ENCODE measurements at places on chromosomes 12 and 14. TPM values are rescaled to one million over a fixed set of nuclear protein-coding genes. Genes with fewer than 3 reads are reported as not detected.

DNA sequence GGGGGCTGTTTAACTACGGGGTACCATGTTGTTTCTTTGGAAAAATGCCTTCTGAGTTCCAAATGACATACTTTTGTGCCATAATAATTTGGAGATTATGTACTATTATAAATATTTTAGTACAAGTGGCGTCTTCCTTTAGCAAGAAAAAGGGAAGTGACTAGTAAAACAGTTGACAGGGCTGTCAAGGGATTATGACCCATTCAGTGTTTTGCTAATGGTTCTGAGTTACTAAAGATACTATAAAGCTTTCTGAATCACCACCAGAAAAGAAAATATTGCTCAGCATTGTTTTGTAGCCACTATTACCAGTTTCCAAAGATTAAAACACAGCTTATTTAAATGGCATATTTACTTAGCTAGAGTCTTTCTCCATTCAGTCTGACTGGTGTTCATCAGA lies 334.9 kb downstream of the SNAPC1 start:
- no peaks in the 10 kb centered on the region for H3K36me3 ChIP-seq
- H3K27me3 ChIP-seq = no peaks in the 10 kb centered on the region
- H3K4me1 ChIP-seq = no peaks in the 10 kb centered on the region
- no peak for DNase-seq

MFAP5 gene
- total RNA-seq = 153 TPM

DNA sequence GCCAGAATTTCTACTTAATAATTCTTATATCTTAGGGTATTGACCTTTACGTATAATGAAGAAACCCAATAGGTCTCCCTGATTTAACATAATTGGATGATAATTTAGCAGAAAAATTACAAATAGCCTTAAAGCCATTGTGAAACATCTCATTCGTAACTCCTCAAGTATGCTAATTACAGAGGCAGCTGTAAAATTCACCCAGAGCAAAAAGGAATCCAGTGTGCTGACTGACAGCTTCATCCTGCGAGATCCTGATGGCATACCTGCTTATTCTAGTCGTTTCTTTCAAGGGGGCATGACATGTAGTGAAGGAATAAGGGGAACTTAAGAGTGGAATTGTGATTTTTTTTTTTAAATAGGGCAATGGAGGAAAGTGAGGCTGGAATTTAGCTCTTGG lies 291.5 kb downstream of the FUT8 start:
- DNase-seq = no peak
- no peak overlapping the region for H3K27ac ChIP-seq
- H3K4me3 ChIP-seq = no peak overlapping the region
- no peaks in the 10 kb centered on the region for H3K4me1 ChIP-seq
- H3K27me3 ChIP-seq = no peaks in the 10 kb centered on the region

NOVA1 gene
- 59.7 TPM for total RNA-seq

- no peaks in the 10 kb centered on the region for H3K27me3 ChIP-seq
- no peak for DNase-seq
- no peaks in the 10 kb centered on the region for H3K4me1 ChIP-seq
- H3K4me3 ChIP-seq = no peak overlapping the region
- H3K36me3 ChIP-seq = no peaks in the 10 kb centered on the region
Measured at GRCh38 chr14:71317385-71318096, 410.3 kb downstream of the PCNX1 start.

GRCh38 chr14:50792051-50792477 lies 38.9 kb downstream of the NIN start:
- no peaks in the 10 kb centered on the region for H3K4me1 ChIP-seq
- no peak overlapping the region for H3K27ac ChIP-seq
- no peaks in the 10 kb centered on the region for H3K36me3 ChIP-seq
- no peak overlapping the region for H3K4me3 ChIP-seq
- DNase-seq = no peak

DNA sequence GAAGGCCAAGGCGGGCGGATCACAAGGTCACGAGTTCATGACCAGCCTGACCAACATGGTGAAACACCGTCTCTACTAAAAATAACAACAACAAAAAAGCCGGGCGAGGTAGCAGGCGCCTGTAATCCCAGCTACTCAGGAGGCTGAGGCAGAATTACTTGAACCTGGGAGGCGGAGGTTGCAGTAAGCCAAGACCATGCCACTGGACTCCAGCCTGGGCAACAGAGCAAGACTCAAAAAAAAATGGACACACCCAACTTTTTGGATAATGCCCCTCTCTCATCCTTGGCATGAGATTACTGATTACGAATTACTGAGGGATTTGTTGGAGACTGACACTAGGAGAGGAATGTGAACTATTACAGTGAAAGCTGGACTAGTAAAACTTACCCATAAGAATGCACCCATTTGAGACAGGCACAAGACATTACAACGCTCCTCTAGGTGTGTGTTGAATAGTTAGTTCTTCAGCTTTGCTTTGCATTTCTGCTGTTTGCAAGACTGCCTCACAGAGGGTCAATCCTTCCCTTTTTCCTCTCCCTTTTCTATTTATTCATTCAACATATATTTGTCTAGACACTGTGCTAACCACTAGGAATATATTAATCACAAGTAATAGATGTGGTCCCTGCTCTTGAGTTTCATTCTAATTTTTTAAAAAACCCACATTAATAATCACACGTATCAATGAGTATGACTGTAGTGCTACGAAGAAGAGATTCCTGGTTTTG lies 46.0 kb upstream of the OR5AU1 start:
- no peak overlapping the region for H3K4me3 ChIP-seq
- no peak overlapping the region for H3K27ac ChIP-seq
- H3K4me1 ChIP-seq = no peaks in the 10 kb centered on the region
- no peaks in the 10 kb centered on the region for H3K27me3 ChIP-seq
- H3K36me3 ChIP-seq = no peaks in the 10 kb centered on the region

GRCh38 chr12:62484233-62484632 lies 17.6 kb downstream of the MON2 start:
- no peak for DNase-seq
- H3K4me3 ChIP-seq = no peak overlapping the region
- no peak overlapping the region for H3K27ac ChIP-seq
- H3K4me1 ChIP-seq = no peaks in the 10 kb centered on the region
- H3K27me3 ChIP-seq = no peaks in the 10 kb centered on the region

NANOG gene
- total RNA-seq = 0.84 TPM

GRCh38 chr12:109458086-109458485 lies 19.0 kb downstream of the KCTD10 start:
- no peak overlapping the region for H3K4me3 ChIP-seq
- H3K27ac ChIP-seq = no peak overlapping the region
- no peak for DNase-seq
- no peaks in the 10 kb centered on the region for H3K27me3 ChIP-seq
- H3K4me1 ChIP-seq = no peaks in the 10 kb centered on the region

- no peak overlapping the region for H3K27ac ChIP-seq
- no peak overlapping the region for H3K4me3 ChIP-seq
- peaks cover 11% of the 10 kb centered on the region for H3K4me1 ChIP-seq
- H3K27me3 ChIP-seq = no peaks in the 10 kb centered on the region
- DNase-seq = no peak
- no peaks in the 10 kb centered on the region for H3K36me3 ChIP-seq
Measured at GRCh38 chr14:92553438-92553837, 39.9 kb downstream of the RIN3 start.

DNA sequence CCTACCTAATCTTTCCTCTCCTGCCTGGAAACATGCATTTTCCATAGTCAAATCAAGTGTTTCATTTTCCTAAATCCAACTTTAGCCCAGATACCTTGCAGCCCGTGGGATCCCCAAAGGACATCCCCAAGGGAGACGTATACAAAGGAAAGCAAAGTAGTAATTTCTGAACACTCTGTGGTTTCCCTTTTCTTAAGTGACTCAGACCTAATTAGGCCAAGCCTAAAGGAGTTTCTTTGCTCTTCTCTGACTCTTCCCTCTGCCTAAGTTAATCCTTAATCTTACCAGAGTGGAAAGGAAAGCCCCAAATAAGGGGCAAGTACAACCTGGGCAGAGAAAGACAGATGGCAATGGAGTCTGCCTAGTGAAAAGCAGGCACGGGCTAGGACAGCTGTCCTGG lies 250.3 kb downstream of the SPTSSA start:
- no peak overlapping the region for H3K4me3 ChIP-seq
- no peaks in the 10 kb centered on the region for H3K36me3 ChIP-seq
- H3K27ac ChIP-seq = no peak overlapping the region
- H3K27me3 ChIP-seq = peaks cover 6% of the 10 kb centered on the region
- H3K4me1 ChIP-seq = no peaks in the 10 kb centered on the region

CLEC9A gene
- total RNA-seq = not detected

DNA sequence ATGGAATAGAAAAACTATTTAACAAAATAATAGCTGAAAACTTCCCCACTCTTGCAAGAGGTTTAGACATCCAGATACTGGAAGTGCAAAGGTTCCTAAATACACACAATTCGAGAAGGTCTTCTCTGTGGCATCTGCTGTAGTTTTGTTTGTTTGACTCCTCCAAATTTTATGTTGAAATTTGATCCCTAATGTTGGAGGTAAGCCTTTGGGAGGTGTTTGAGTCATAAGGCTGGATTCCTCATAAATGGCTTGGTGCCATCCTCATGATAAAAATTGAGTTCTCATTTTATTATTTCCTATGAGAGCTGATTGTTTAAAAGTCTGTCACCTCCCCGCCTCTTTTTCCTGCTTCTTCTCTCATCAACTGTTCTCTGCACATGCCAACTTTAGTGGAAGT lies 182.7 kb downstream of the MYRFL start:
- no peak overlapping the region for H3K27ac ChIP-seq
- no peaks in the 10 kb centered on the region for H3K36me3 ChIP-seq
- no peak for DNase-seq
- H3K4me1 ChIP-seq = no peaks in the 10 kb centered on the region

GRCh38 chr14:55814873-55815272 lies 234.9 kb downstream of the KTN1 start:
- H3K4me1 ChIP-seq = no peaks in the 10 kb centered on the region
- H3K27ac ChIP-seq = no peak overlapping the region
- no peak for DNase-seq
- H3K27me3 ChIP-seq = no peaks in the 10 kb centered on the region
- H3K4me3 ChIP-seq = no peak overlapping the region

RNF212B gene
- total RNA-seq = not detected

DNA sequence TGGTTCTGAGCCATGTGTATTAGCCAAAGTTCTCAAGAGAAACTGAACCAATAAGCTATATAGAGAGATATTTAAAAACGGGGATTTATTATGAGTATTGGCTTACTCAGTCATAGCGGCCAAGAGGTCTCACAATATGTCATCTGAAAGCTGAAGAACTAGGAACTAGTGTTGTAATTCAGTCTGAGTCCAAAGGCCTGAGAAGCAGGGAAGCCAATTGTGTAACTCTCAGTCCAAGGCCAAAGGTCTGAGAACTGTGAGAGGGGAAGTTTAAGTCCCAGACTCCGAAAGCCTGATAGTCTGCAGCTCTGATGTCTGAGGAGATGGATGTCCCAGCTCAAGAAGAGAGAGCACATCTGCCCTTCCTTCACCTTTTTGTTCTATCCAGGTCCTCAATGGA lies 344.8 kb upstream of the USP15 start:
- no peaks in the 10 kb centered on the region for H3K27me3 ChIP-seq
- H3K27ac ChIP-seq = no peak overlapping the region
- H3K36me3 ChIP-seq = no peaks in the 10 kb centered on the region
- no peak for DNase-seq
- H3K4me1 ChIP-seq = no peaks in the 10 kb centered on the region

CELA1 gene
- total RNA-seq = not detected

DNAH10 gene
- not detected for total RNA-seq

All from tibial nerve (tissue), 4 donors.